ENCODE measurements at places on chromosomes 1 and 21.
A peak's percentile ranks its signal among the peaks of the same experiment; 100 is the strongest.

- DNase-seq = no peak
These were observed 143.6 kb downstream of the VAV3 start for GRCh38 chr1:107821340-107821739.

GRCh38 chr1:200900877-200901276 is 6.2 kb downstream of the INAVA start:
- DNase-seq = no peak

DNA sequence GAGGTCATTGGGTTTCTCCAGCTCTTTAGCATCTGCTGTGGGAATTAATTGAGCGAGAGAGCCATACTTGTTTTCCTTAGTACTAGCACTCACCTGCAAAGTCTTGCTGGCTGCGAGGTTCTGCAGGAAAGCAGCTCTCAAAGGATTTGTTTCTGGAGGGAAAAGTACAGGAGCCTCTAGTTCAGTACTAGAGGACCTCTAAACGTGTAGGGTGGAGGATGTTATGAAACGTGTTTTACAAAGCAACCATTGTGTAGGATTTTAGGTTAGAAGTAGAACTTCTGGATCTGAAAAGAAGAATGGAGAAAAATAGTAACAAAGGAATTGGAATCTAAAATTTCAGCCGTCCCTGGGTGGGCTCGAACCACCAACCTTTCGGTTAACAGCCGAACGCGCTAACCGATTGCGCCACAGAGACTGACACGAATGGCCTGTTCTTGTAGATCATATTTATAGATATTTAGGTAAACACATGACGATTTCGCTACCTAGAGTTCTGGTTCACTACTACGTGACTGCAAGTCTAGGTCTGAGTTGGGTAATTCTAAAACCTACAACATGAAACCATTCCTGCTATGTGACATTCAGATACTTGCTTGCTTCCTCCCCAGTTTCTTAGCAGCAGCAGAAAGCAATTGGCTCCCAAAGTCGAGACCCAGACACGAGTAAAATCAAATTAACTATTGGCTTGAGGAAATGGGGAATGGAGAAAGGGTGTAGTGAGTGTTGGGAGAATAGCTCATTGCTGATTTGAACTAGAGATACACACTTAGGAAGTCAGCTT is 60.2 kb upstream of the CFAP126 start:
- no peak for DNase-seq

DNA sequence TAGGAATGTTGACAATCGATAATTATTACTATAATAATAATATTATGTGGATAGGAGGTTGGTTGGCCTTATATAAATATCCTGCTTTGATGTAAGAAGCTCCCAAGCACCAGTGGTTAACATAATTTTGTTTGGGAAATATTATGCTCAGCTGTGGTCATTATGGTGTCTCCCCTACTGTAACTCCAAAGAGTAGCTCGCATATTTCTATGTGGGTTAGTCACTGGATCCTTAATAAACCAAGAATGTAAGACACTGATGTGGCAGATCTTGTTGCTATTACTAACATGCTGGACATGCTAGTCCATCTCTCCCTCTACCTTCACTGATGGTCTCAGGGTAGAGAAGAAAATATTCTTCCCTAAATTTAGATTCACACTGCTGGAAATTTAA is 79.2 kb upstream of the RALGPS2 start:
- no peak for DNase-seq

DNA sequence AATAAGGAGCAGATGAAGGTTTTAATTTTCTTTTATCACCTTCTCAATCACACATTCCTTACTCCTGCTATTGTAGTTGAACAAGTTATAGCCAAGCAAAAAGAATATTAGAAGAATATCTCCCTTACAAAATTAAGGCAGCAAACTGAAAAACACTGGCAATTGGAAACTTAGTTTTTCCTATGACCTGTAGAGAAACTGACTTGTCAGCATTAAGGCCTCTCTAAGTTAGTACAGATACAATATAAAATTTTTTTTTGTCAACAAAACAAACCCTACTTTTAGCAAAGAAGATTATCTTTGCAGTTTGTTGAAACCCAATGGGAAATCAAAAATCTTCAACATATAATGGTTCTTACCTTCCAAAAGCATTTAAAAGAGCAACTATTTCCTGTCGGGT is 61.3 kb downstream of the ERO1B start:
- DNase-seq = no peak

DNA sequence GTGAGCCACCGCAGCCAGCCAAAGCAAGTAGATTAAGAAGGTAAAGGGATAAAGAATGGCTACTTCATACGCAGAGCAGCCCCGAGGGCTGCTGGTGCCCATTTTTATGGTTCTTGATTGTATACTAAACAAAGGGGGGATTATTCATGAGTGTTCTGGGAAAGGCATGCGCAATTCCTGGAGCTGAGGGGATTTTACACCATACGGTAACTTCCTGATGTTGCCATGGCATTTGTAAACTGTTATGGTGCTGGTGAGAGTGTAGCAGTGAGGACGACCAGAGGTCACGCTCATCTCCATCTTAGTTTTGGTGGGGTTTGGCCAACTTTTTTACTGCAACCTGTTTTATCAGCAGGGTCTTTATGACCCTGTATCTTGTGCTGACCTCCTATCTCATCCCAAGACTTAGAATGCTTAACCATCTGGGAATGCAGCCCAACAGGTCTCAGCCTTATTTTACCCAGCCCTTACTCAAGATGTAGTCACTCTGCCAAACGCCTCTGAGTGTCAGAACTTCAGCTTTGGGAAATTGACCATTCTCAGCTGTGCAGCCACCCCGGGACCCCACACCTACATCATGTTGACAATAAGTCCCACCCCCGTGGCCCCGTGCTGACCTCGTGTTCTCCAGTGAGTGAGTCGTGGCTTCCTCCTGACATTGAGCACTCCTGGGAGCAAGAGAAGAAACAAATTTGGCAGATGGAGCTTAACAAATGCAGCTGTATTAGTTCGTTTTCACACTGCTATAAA is 149.4 kb upstream of the COL6A1 start:
- no peak for DNase-seq

DNA sequence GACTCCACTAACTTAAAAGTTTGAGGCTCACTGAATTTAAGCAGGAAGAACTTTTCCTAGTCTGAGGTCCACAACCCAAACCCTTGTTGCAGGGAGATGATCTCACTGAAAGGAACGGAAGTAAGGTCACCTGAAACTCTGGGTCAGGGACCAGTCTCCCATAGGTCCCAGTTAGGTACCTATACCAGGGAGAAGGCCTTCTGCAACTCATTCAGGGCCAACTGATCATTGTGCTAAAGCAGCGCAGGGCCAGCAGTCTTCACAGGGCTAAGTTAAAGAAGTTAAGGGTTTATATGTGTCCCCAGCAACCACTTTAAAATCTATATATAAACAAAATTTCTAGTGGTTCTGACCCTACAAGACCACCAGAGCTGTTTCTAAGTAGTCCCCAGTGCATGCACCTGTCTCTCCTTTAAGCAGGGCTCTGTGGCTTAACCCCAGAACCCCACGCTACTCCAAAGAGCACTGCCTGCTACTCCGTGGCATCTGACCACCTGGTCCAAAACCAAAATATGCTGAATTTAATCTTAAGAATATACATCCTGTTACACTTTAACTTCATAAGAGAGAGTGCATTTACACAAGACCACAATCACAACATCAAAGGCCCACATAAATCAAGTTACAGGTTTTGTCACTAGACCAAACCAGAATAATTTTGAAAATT is 2.8 kb downstream of the SRSF10 start:
- no peak for DNase-seq

DNA sequence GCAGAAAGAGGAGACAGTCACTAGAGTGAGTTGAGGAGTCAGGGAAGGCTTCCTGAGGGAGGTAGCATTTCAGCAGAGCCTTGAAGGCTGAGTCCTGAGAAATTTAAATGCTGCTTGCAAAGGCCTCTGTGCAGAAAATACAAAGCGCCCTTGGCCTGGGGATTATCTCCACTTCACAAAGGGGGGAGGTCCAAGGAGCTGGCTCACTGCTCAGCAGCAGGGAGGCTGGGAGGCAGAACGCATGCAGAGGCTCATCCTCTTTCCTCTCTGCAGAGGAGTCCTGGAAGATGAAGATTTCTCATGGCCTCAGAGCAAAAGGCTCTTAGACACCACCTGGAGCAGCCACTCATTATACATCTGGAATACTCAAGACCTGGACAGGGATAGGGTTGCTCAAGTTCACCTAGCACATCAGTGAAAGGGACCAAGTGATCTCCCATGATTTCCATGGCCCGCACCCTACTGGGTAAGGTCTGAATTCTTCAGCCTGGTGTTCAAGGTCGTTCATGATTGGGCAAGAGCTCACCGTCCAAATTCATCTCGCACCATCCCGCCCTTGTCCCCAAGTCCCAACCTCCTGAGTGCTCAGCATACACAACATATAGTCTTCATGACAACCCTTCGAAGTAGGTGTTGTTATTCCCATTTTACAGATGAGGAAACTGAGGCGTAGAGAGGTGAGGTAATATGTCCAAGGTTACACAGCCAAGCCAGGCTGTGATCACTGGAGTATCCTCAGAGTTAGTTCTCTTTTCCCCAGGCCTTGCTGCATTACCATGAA is 9.0 kb downstream of the SLC1A7 start:
- DNase-seq = no peak

- no peak for DNase-seq
These were observed 4.1 kb downstream of the TAGLN2 start for GRCh38 chr1:159921251-159921650.

DNA sequence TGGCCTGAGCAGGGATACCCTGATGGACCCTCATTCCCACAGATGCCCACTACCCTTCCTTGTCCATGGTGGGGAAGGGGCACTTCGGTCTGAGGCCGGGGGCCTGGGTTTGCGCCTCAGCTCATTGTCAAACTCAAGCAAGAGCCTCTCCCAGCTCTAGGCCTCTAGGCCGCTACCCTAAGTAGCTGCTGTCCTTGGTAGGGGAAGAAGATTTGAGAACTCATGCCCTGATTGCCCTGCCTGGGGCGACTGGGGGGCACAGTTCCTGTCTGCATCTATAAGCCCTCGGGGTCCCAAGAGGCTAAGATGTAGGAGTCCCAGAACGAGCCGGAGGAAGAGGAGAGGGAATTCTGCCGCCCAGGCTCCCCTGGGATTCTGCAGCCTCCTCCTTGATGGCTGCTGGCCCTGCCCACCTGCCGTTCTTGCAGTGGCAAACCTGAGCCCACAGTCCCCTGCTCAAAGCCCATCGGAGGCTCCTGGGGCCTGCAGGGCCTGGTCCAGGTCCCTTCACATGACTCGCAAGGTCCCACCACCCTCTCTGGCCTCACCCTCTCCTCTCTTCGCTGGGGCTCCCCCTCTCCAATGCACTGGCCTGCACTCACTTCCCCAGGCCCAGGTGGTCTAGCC is 20.4 kb upstream of the CASZ1 start:
- no peak for DNase-seq

- DNase-seq = no peak
These were observed 56.5 kb downstream of the RHOU start for GRCh38 chr1:228791791-228792190.

- peak; percentile 7 for DNase-seq
These were observed 16.0 kb upstream of the ZBTB8B start for GRCh38 chr1:32448773-32449456.

All from NCI-H345 (cell line).